ENCODE measurements at places on chromosomes 4 and X. TPM values are rescaled to one million over a fixed set of nuclear protein-coding genes. Genes with fewer than 3 reads are reported as not detected.

PABPC4L gene
- 0.07 TPM for total RNA-seq

PCDH19 gene
- 0.05 TPM for total RNA-seq

DUX4 gene
- not detected for total RNA-seq

TCEAL6 gene
- total RNA-seq, result not detected

TAB3 gene
- total RNA-seq, result 10.4 TPM

AR gene
- total RNA-seq, result 3.5 TPM

PROM1 gene
- not detected for total RNA-seq

AFF2 gene
- total RNA-seq, result not detected

REELD1 gene
- total RNA-seq, result not detected

TSPAN7 gene
- total RNA-seq, result 2.4 TPM

GLUD2 gene
- total RNA-seq, result 2.6 TPM

STARD8 gene
- 1.6 TPM for total RNA-seq

SMR3B gene
- not detected for total RNA-seq

PAGE2B gene
- not detected for total RNA-seq

SLC2A9 gene
- 0.48 TPM for total RNA-seq

XKRX gene
- total RNA-seq, result 0.27 TPM

XAGE1A gene
- total RNA-seq, result 33.2 TPM

YY2 gene
- 3.0 TPM for total RNA-seq

CCDC149 gene
- 2.6 TPM for total RNA-seq

NDNF gene
- not detected for total RNA-seq
